ENCODE measurements at places on chromosomes 1 and 21.
A peak's percentile ranks its signal among the peaks of the same experiment; 100 is the strongest.

DNA sequence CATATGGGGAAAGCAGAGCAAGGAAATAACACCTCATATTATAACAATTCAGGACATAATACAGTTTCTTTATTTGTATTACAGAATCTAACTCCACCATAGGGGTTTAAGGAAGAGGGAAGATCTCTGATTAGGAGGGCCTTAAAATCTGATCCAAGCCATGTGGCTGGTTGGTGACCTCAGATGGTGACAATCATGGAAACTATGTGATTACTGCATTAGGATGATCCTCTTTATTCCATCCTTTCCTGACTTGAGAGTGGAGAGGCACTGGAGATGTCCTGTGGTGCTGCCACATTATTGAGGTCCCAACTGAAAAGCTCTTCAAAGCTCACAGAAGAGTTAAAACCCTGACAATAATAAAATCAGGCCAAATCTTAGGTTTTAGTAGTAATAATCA, 168.1 kb upstream of the BEND5 start:
- DNase-seq, result no peak

GRCh38 chr1:23288201-23288600, 55.9 kb downstream of the HNRNPR start:
- no peak for DNase-seq

DNA sequence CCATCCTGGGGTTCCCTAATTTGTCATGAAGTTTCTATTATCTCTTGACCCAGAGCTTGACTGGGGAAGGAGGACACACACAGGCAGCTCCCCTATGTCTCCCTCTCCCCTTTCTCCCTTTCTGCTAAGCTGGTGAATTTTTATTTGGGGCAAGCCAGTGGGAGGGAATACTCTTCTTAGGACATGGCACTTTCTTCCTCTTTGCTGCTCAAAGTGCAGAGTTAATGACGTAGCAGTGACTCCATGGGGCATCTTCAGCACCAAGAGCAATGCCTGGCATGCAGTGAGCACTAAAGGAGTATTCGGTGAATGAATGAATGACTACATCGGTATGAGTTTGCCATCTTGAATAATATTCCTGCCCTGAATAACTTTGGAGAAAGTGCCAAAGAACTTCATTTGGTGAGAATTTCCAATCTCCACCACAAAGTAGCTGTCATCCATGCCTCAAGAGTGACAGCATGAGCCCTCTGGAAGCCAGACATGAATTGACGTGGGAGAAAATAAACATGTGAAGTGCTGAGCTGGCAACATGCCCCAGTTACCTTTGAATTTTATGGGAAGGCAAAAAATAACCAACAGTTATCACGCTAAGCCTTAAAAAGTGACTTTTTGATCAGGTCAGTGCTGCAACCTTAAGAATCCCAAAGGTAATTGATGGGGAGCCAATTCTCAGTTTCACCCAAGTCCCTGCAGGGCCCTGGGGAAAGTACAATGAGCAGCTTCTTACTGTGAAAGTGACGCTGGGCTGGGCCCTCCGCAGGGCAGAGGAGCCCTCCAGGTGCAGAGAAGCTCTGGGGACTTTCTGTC, 22.1 kb upstream of the ATF3 start:
- DNase-seq, result no peak

DNA sequence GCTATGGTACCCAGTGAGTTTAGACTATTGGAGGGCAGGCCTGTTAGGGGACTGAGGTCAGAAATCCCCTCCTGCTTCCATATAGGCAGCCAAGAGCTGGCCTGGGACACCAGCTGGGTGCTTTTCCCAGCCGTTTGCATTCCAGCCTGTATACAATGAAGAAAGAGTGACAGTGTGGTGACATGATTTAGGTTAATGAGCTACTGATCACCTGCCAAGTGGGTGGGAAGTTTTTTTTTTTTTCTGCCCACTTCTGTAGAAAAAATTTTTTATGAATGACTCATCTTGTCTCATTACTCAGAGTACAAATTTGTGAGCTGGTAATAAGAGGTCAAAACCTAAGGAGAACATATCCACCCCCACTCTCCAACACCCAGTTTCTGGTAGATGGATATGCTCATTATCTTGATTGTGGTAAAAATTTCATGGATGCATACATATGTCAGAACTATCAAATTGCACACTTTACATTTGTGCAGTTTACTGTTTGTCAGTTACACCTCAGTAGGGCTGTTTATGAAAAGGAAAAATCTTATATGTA, 16.4 kb upstream of the CGN start:
- DNase-seq, result no peak

DNA sequence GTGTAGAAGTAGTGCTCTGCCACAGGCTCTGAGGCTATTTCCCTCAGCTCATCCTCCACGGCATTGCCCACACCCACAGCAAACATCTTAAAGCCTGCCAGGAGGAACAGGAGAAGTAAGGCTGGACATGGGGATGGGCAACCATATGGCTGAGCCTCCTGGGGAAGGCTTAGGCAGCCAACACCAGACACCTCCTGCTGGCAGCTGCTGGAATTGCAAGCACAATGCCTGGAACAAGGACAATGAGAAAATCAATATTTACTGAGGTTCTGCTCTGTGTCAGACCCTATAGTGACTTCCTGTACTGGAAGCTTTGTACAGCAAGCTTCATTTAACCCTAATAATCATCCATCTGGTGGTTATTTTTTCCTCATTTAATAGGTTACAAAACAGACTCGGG, 8.2 kb downstream of the MATN1 start:
- no peak for DNase-seq

DNA sequence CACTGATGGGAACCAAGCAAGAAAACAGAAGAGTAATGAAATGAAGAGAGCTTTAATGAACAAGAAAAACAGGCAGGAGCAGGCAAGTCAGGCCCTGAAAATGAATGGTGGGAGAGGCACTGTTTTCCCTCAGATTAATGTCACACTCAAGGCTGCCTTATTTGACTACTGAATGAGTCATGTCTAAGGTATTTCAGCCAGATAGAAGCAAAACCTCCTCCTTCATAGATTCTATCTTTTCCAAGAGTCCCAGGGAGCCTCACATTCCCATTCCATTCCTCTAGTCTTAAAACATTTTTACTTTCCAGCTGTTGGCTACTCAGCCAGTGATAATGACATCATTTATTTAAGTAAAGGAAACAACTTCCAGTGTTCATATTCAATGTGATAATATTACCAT, 228.4 kb upstream of the NRIP1 start:
- no peak for DNase-seq

- DNase-seq, result no peak
Observed at GRCh38 chr1:98002288-98002687, 81.5 kb upstream of the DPYD start.

GRCh38 chr21:38843806-38844503, 38.2 kb downstream of the ETS2 start:
- DNase-seq, result no peak

DNA sequence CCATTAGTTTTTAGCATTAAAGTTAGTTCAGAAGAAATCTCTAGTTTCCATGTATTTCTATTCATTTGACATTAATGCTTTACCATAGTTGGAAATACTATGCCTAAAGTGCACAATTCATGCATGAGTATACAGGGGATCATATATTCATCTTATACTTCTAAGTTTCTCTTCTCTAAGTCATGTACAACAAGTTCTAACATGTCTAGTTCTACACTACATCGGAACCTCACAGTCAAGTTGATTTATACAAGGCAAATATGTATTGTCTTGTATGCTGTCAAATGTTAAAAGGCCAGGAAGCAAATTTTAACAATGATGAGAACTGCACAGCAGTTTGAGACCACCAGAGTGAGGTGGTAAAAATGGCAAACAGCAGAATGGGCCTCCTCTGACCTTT, 22.9 kb upstream of the MOB3C start:
- no peak for DNase-seq

DNA sequence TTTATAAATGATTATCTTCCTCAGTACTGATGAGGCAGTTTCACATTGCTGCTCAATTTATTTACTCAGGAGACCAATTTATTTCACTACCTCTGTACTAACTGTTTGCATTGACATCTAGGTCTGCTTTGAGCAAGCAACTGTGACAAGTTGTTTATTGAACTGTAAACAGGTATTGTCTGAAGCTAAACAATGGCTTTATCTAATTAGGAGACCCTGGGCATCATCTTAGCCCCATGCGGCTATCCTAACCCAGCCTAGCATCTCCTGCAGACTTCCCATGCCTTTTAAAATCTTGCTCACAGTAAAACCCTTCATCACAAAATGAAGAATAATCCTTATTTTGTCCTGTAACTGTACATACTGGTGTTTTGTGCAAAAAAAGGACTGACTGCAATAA, 348.2 kb downstream of the RWDD3 start:
- DNase-seq, result no peak

- no peak for DNase-seq
Observed at GRCh38 chr1:22349362-22350043, 102.1 kb upstream of the ZBTB40 start.

DNA sequence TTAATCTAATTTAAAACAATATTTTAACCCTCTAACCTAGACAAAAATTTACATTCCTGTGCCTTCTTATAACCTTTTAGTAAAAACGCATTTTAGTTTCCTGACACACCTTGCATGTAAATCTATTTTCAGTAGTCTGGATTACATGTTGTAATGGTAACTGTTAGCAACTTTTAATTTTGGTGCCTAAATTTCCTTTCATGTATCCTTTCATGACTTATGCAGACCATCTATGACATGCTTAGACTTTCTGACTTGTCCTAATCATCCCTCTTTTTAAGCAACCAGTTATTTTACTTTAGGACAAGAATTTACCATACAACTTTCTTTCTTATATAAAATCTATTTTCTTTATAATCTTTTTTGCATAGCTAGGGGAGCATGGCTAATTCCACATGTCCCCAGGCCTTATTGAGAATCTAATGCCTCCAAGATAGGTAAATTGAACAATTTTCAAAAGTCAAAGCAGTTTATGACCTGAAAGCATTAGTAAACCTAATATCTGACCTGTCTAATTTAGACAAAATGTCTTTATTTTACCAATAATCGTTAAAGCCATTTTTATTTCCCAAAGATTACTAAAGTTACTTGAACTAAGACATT, 57.5 kb upstream of the IL12RB2 start:
- DNase-seq, result no peak

DNA sequence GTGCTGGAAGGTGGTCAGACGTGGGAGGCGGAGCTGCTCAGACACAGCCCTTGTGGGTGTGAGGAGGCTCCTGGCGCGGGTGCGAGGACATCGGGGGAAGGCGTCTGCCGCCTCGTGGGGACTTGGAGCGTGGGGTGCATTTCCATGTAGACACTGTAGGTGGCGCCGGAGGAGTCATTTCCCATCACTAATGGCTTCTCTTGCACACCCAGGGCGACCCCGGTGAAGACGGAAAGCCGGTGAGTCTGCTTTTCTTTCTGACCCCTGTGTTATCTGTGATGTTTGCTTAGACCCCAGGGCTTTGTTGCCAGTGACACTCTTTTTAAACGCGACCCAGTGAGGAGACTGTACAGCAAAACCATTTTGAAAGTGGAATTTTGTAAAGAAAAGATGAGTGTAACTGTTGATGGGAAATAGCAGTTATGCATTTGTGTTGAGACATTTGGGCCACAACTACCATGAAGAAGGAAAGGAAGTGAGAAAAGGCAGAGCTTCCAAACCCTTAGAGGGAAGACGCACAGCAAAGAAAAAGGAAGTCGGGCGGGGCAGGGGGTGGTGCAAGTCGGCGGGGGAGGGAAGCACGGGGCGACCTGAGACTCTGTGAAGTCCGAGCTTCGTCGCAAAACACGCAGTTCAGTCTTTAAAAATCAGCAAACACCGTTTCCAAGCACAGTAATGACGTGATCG, 64.0 kb downstream of the SLC19A1 start:
- DNase-seq, result peak; percentile 83

GRCh38 chr1:185421485-185422107, 104.6 kb upstream of the IVNS1ABP start:
- DNase-seq, result no peak

DNA sequence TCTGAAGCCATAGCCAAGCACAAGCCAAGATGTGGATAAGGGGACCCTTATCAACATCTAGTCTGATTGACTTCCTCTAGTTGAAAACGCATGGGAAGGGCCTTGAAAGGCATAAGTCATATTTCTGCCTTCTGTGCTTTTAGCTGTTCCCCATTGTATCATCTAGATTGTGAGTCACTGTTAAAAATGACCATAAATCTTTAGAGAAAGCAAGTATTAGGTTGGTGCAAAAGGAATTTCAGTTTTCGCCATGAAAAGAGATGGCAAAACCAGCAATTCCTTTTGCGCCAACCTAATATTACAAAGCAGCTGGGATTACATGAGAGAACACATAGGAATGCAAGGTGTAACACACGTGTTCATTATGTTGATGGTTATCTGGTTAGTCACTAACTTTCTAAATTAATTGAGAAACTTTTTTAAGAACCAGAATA, 63.6 kb downstream of the CLIC6 start:
- no peak for DNase-seq

DNA sequence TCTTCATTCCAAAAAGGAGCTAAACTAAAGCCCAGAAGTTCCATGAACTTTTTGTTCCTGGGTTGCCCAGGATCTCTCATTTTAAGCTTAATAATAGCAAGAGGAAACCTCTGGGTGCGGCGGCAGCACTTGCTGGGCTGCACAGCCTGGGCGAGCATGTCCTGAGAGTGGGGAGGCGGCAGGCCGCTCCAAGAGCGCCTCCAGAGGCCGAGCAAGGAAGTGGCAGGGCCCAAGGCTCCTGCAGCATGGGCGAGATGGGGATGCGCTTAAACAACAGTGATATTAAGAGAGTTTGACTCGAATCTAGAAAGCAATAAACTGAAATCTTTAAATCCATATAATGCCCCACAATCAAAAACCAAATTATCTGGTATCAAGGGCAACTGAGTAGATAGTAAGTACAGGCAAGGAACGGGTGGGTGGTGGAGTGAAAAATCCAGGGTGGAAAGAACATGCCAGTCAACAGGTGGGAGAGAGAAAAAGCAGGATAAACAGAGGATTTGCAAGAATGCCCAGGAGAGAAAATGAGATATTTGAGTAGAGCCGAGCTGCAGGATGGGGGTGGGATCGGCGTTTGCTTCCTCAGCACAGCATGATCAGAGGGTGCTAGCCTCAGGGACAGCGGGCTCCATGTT, 14.1 kb upstream of the TNR start:
- peak; percentile 15 for DNase-seq

DNA sequence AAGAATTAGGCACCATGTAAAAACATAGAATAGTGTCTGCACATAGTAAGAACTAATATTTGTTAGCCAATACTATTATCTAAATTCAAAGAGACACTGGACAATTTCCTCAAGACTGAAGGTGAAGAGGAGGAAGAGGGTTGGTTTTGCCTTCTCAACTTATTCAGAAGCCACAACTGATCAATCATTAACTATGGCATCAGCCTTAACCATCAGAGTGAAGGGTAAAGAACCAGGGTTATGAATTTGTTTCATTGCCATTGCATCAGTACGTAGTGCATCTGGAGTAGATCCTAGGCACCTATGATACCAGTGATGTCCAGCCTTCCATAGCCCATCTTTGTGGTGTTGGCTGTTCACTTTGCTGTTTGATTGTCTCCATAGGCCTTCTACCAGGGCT, 421.7 kb upstream of the DEPDC1 start:
- no peak for DNase-seq

- DNase-seq, result no peak
Observed at GRCh38 chr1:156203331-156203730, 9.4 kb downstream of the SLC25A44 start.

Data from stimulated activated CD4-positive, alpha-beta T cell treated with anti-CD3 and anti-CD28 coated beads, Interleukin-1b, Interleukin-23, amount 100 ng/mL, for 48 hours (primary cell).